GM10248 (cell line): ENCODE measurements at places on chromosomes 1 and 21.

GRCh38 chr1:97567000-97567749 lies 353.7 kb downstream of the DPYD start:
- no peak for DNase-seq

- DNase-seq, result peak; percentile 57
Measured at GRCh38 chr21:43369124-43369523, 57.8 kb downstream of the SIK1 start.

DNA sequence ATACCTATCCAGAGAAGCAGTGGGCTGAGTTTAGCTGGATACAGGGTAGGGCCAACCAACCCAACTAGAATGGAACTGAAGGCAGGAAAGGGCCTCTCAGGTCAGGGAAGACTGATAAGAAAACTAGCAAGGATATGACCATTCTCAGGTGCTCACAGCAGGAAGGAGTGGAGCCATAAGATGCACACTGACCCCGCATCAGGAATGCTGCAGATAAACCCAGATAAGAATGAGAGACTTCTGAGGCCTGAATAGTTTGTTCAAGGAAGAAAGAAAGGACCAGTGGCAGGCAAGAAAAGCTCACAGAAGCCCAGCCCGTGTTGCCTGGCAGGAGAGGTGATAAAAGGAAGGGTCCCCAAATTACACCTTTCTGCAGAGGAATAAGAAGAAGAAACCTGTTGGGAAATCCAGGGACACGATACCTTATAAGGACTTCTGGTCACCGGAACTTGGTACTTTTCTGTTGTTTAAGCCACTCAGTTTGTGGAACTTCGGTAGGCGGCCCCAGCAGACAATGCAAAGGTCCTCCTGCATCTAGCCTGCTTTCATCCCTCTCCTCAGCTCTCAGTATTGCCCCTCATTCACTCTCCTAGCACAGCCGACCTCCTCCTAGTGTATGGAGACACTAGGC lies 58.9 kb downstream of the ATP1A1 start:
- DNase-seq, result no peak

DNA sequence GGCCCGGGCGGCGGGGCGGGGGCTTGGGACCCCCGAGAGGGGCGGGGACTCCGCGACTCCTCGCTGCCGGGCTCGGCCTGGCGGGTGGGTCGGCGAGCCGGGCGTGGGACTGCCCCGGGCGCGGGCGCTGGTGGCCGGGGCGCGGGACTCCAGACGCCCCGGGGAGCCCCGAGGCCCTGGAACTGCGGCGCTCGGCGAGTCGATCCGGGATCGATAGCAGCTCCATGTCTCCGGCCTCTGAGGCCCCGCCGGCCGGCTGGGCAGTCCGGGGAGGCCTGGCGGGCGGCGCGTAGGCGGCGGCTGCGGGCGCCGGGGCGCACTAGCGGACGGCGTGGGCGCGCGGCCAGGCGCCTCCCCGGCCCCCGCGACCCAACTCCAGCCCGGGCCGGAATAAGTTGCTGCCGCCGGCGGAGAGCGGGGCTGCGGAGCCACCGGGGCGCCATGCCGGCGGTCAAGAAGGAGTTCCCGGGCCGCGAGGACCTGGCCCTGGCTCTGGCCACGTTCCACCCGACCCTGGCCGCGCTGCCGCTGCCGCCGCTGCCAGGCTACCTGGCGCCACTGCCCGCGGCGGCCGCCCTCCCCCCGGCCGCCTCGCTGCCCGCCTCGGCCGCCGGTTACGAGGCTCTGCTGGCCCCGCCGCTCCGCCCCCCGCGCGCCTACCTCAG lies 400 bp downstream of the SAMD11 start:
- no peak for DNase-seq

DNA sequence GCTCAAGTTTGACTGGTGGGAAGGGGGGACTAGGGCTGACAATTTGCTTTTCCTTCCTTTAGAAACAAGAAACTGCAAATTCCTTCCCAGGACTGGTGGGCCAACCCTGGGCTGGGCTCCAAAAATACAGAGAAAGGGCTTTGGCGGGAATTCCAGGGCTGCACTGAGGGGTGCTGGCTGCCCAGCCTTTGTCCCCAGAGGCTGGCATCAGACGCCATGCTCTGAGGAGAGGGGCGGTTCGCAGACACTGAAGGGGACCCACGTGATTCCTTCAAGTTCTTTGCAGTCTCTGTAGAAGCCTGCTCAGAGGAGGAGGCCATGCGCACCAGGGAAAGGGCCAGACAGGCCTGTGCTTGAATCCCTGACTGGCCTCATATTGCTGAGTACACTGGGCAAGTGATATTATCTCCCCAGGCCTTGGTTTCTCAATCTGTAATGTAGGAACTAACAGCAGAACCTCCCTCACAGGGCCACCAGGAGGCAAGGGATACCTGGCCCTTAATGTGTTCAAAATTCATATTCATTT lies 119.5 kb downstream of the EPHB2 start:
- no peak for DNase-seq

- no peak for DNase-seq
Measured at GRCh38 chr1:201562659-201563405, 23.9 kb downstream of the NAV1 start.

DNA sequence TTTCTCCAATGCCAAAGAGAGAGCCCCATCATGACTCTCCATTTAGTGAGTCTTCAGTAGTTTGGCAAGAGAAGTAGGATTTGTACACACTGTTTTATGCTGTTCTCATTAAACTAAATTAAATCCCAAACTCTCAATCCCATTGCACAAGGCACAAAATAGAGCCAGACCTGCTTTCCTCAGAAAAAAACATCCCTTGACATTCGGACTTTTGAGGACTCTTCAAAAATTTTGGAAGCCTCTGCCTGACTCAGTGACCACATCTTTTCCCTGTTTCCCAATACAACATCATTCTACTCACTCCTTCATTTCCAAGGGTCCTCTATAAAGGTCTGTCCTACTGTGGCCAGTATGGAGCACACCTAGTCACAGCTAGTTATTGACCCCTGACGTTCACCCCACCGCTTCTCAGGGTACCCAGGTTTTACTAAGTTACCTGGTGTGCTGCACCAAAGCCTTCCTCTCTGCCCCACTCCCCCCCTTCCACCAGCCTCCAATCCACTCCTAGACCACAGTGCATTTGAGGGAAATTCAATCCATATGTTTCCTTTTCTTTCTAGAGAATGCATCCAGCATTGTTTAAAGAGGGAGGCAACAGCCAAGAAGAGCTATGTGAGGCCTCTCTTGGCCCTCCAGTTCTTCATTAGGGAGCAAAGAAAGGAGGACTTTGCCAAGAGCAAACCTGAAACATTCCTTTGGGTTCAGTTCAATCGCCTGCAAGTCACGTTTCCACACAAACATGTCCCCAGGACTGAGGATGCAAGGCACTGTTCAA lies 428.7 kb downstream of the PLPP3 start:
- no peak for DNase-seq

DNA sequence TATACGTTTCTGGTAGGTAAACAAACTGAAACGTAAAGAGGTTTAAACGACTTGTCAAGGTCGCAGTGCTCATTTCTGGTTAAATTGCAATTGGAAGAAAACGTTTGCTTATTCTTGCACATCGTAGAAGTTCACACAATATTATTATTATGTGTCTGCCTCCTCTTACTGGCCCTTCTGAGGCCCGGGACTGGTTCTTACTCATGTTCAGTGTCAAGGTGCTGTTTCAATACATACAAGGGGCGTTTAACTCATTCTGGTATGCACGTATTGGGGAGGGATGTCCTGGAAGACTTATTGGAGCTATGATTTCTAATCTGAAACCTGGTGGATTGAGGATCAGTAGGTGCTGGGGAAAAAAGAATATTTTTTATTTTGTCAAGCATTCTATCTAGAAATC lies 932 bp downstream of the RPF1 start:
- no peak for DNase-seq

DNA sequence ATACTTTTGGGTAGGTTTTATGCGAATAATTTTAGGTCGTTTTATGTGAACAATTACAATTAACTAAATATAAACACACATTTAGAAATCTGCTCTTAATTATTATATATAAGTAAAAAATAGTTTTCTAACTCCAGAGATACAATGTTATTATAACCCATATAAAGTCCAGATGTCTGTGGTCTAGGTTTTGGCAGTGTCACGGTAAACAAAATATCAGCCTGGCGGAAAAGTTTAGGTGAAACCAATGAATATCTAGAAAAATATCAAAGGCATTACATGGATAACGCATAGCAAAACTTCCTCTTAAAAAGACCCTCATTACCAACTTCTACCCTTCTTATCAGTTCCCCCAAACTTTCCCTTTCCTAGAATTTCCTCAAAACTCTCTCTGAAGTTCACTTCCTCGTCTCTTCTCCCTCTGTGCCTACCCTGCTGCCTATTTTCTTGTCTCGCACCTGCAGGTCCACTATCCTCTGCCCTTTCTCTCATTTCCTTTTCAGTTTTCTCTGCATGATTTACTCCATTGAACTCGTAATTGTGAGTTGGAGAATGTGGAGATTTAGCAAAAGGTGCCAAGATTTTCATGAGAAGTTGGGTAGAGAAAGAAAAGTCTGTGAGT lies 21.8 kb downstream of the VTCN1 start:
- DNase-seq, result no peak

DNA sequence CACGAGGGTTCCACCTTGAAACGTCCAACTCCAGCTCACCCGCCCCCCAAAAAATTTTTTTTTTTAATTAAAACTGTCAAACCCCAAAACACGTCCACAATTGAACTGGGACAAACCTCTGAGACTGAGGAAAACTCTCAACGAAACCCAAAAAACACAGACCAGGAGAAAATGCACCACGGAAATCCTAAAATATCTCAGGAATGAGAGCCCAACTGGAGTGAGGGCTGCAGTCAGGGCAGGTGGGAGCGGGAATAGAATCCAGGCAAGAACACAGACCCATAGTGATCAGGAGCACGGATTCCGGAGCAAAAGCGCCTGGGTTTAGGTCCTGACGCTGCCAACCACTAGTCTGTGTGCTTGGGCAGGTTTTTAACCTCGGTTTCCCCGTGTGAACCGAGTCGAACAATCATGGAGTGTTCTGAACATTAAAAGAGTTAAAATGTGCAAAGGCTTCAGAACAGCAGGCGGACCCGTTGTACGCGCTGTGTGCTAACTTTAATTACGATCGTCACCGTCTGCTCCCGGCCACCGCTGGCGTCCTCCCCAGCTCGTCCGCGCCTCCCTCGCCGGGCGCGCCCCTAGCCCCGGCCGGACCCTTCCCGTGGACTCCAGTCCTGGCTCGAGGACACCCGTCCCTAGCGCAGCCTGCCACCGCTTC lies 624 bp downstream of the ARHGAP29 start:
- DNase-seq, result no peak

- no peak for DNase-seq
Measured at GRCh38 chr1:178928041-178928440, 57.2 kb upstream of the ANGPTL1 start.

DNA sequence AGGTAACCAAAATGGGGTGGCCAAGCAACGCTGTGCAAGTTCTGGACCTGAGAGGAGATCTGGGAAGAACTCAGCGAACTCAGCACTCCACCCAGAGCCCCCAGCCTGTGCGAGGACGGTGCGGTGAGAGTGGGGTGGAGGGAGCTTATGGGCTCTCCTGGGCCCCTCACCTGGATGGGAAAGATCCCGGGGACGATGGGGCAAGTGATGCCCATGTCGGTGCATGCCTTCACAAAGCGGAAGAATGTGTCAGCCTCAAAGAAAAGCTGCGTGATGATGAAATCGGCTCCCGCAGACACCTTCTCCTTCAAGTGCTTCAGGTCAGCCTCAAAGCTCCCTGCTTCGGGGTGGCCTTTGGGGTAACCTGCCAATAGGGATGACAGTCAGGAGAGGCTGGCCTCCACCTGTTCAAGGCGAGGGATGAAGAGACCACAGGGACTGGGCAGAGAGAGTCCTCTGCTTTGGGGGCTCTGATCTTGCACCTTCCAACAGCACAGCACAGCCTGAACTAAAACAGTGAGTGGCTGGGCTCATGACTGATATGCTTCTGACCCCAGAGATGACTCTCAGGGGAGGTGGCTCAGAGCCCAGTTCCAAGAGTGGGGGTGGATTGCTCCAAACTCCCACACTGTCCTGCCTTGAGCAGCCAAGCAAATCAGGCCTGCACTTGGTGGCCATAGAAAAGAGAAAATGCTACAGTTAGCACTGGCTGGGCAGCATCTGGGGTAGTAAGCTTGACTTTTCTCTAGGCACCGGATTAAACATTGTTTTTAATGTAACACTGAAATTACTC lies 9.5 kb downstream of the MTHFR start:
- no peak for DNase-seq
